ENCODE measurements at places on chromosomes 7 and 10. TPM values are rescaled to one million over a fixed set of nuclear protein-coding genes. Genes with fewer than 3 reads are reported as not detected.

The TAF5 gene
- total RNA-seq: 3.8 TPM

The ZNF32 gene
- total RNA-seq: 58.4 TPM

The CNPY1 gene
- not detected for total RNA-seq

The COL1A2 gene
- total RNA-seq: 320 TPM

The ITGA8 gene
- total RNA-seq: 3.6 TPM

The CDHR1 gene
- 0.17 TPM for total RNA-seq

The TIMM23B gene
- 12.4 TPM for total RNA-seq

The CUEDC2 gene
- total RNA-seq: 24.0 TPM

The HTR5A gene
- not detected for total RNA-seq

The PRKG1 gene
- total RNA-seq: 9.8 TPM

The ACTL6B gene
- total RNA-seq: not detected

The CPVL gene
- 13.0 TPM for total RNA-seq

The OR9A2 gene
- not detected for total RNA-seq

The GJD4 gene
- total RNA-seq: not detected

The C10orf105 gene
- not detected for total RNA-seq

The CRPPA gene
- total RNA-seq: 3.1 TPM

The TMEM120A gene
- total RNA-seq: 55.2 TPM

The PLPP4 gene
- total RNA-seq: not detected

The MLXIPL gene
- 38.6 TPM for total RNA-seq

The GRM8 gene
- total RNA-seq: not detected

The FAM241B gene
- total RNA-seq: not detected

The SLC16A12 gene
- 4.7 TPM for total RNA-seq

The GPR37 gene
- total RNA-seq: 4.1 TPM

The FAM25G gene
- not detected for total RNA-seq

The GNGT1 gene
- not detected for total RNA-seq

The SSBP1 gene
- 71.8 TPM for total RNA-seq

The HSPA12A gene
- 18.0 TPM for total RNA-seq

The NUTM2A gene
- 0.66 TPM for total RNA-seq

The TMEM229A gene
- total RNA-seq: not detected

The FGFBP3 gene
- 2.8 TPM for total RNA-seq

The DNAH11 gene
- 0.16 TPM for total RNA-seq

The RPEL1 gene
- total RNA-seq: not detected

The WEE2 gene
- not detected for total RNA-seq

The ETV1 gene
- 3.6 TPM for total RNA-seq

The AKR1C8 gene
- not detected for total RNA-seq

The SPDYE5 gene
- not detected for total RNA-seq

The SLC26A3 gene
- total RNA-seq: 0.85 TPM

The DGKI gene
- total RNA-seq: 3.2 TPM

The CDK1 gene
- total RNA-seq: 9.5 TPM

The MACC1 gene
- 0.44 TPM for total RNA-seq

The JAZF1 gene
- 23.6 TPM for total RNA-seq

The NEUROG3 gene
- not detected for total RNA-seq

The GSTO2 gene
- total RNA-seq: 0.82 TPM

The POLR2J2 gene
- 2.1 TPM for total RNA-seq

The MGAM2 gene
- not detected for total RNA-seq

The LLCFC1 gene
- total RNA-seq: not detected

The SLC26A5 gene
- total RNA-seq: 0.34 TPM

The FRMPD2 gene
- not detected for total RNA-seq

The MAT1A gene
- total RNA-seq: not detected

The GIMAP2 gene
- 27.7 TPM for total RNA-seq

The SPDYE1 gene
- not detected for total RNA-seq
